Right lobe of liver (tissue), 6 donors: ENCODE measurements at places on chromosomes 3 and 15. TPM values are rescaled to one million over a fixed set of nuclear protein-coding genes. Genes with fewer than 3 reads are reported as not detected.
A peak's percentile ranks its signal among the peaks of the same experiment; 100 is the strongest.

- no peak for DNase-seq
- no peaks in the 10 kb centered on the region for H3K36me3 ChIP-seq
- peak overlapping the region; percentile 85 for H3K4me3 ChIP-seq
- peak overlapping the region; percentile 83 for H3K27ac ChIP-seq
These were observed 74.3 kb upstream of the VGLL4 start for GRCh38 chr3:11717768-11718636.

- no peak for DNase-seq
- no peaks in the 10 kb centered on the region for H3K36me3 ChIP-seq
- H3K27me3 ChIP-seq: no peaks in the 10 kb centered on the region
These were observed 198.3 kb downstream of the ERC2 start for GRCh38 chr3:56269755-56270535.

GRCh38 chr3:57142411-57142723 lies 22.8 kb downstream of the IL17RD start:
- no peaks in the 10 kb centered on the region for H3K27me3 ChIP-seq
- no peak overlapping the region for H3K27ac ChIP-seq
- no peaks in the 10 kb centered on the region for H3K4me1 ChIP-seq
- no peaks in the 10 kb centered on the region for H3K36me3 ChIP-seq
- no peak for DNase-seq

- DNase-seq: no peak
- H3K36me3 ChIP-seq: no peaks in the 10 kb centered on the region
- H3K27me3 ChIP-seq: no peaks in the 10 kb centered on the region
- H3K27ac ChIP-seq: no peak overlapping the region
- H3K4me1 ChIP-seq: no peaks in the 10 kb centered on the region
- no peak overlapping the region for H3K4me3 ChIP-seq
These were observed 2.5 kb upstream of the HTR3C start for GRCh38 chr3:184050217-184050847.

GRCh38 chr3:12394569-12395271 lies 89.6 kb upstream of the TSEN2 start:
- no peaks in the 10 kb centered on the region for H3K4me1 ChIP-seq
- H3K27me3 ChIP-seq: no peaks in the 10 kb centered on the region
- DNase-seq: no peak
- no peaks in the 10 kb centered on the region for H3K36me3 ChIP-seq
- no peak overlapping the region for H3K4me3 ChIP-seq
- no peak overlapping the region for H3K27ac ChIP-seq

DNA sequence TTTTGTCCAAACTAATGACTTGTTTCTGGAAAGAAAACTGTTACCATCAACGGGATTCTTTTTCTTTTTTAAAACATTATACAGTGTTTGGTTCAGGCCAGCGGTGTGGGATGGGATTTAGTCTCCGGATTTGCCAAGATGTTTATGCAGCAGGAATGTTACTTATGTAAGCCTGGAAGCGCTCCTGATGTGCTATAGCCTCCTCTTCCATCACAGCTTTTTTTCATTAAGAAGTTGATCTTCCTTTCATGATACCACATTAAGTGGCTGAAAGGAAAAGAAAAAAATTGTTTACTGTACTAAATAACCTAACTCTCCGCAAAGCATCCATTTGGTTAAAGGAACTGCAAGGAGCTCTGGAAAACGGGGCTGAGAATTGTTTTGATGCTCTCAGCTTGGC lies 120.5 kb upstream of the ALDH1A3 start:
- no peaks in the 10 kb centered on the region for H3K36me3 ChIP-seq
- H3K27me3 ChIP-seq: no peaks in the 10 kb centered on the region
- DNase-seq: no peak
- no peak overlapping the region for H3K27ac ChIP-seq
- no peak overlapping the region for H3K4me3 ChIP-seq
- H3K4me1 ChIP-seq: no peaks in the 10 kb centered on the region

DNA sequence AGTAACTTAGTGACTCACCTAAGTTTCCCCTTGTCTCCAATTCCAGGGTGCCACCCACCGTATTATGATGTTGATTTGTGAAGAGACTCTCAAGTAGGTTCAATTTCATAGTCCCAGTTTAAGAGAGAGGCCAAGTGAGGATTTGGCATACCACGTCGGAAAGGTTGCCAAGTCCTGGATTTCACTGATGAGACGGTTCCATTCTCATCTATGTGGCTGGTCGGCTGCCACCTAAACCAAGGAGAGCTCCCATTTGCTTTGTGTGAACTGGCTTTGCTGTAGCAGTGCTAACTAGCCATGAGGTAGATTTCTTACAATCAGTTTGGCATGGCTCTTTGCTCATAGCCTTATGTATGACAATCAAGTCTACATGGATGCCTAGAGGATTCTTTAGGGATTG lies 653.6 kb downstream of the NLGN1 start:
- no peak overlapping the region for H3K27ac ChIP-seq
- no peak overlapping the region for H3K4me3 ChIP-seq
- H3K36me3 ChIP-seq: no peaks in the 10 kb centered on the region
- H3K27me3 ChIP-seq: no peaks in the 10 kb centered on the region
- DNase-seq: no peak

- no peak overlapping the region for H3K27ac ChIP-seq
These were observed 32.2 kb upstream of the LACTB start for GRCh38 chr15:63089260-63090043.

DNA sequence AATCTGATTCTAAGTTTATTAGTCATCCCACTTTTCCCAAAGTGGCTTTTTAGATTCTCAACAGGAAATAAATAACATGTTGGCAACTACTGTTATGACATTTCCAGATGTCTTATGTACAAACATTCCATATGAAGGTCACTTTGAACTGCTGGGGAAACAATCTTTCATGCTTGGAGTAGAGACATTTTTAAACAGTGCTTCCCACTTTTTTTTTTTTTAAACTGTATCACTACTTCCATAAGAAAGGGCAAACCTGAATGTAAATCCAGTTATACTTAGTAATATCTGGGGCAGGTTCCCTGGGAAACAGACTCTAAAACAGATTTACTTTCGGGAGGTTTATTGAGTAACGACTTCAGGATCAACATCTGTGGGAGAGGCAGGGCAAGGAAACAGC lies 473.8 kb downstream of the TAFA4 start:
- no peaks in the 10 kb centered on the region for H3K27me3 ChIP-seq

GRCh38 chr3:126523745-126524428 lies at the start of gene CHST13:
TSS of gene CHST13 (plus strand) at chr3:126524155. CDS start at chr3:126524333, 178 bp downstream.
- peak within 1 kb of the TSS; percentile 65 for H3K27ac ChIP-seq
- H3K4me3 ChIP-seq: peak within 1 kb of the TSS; percentile 83
- peak; percentile 91 for DNase-seq
- no peaks in the 10 kb centered on the region for H3K4me1 ChIP-seq
- H3K27me3 ChIP-seq: no peaks in the 10 kb centered on the region

- no peak overlapping the region for H3K4me3 ChIP-seq
- DNase-seq: no peak
- no peaks in the 10 kb centered on the region for H3K36me3 ChIP-seq
- no peaks in the 10 kb centered on the region for H3K4me1 ChIP-seq
- no peak overlapping the region for H3K27ac ChIP-seq
These were observed 126.7 kb downstream of the FOXP1 start for GRCh38 chr3:71456826-71457225.

- H3K27me3 ChIP-seq: no peaks in the 10 kb centered on the region
- H3K27ac ChIP-seq: no peak overlapping the region
- no peak overlapping the region for H3K4me3 ChIP-seq
- H3K36me3 ChIP-seq: no peaks in the 10 kb centered on the region
These were observed 14.6 kb downstream of the MELTF start for GRCh38 chr3:197014942-197015575.

DNA sequence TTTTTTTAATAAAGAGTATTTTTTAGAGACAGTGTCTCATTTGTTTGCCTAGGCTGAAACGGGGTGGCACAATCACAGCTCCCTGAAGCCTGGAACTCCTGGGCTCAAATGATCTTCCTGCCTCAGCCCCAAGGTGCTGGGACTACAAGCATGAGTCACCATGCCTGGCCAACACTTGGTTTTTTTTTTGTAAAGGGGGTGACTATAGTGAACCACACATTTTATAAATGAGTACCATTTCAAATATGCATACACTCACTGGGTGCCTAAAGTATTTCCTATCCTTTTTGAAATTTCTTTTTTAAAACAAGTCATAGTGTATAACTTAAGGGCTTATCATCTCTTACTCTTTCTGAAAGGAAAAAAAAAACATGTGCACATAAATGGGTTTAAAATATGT lies 325.2 kb upstream of the MEIS2 start:
- H3K4me3 ChIP-seq: no peak overlapping the region
- DNase-seq: no peak
- H3K36me3 ChIP-seq: no peaks in the 10 kb centered on the region
- no peaks in the 10 kb centered on the region for H3K4me1 ChIP-seq

The EHHADH gene
- 250 TPM for total RNA-seq

The FBXL22 gene
- 0.26 TPM for total RNA-seq
